ENCODE measurements at places on chromosomes 12 and 14. TPM values are rescaled to one million over a fixed set of nuclear protein-coding genes. Genes with fewer than 3 reads are reported as not detected.

DNA sequence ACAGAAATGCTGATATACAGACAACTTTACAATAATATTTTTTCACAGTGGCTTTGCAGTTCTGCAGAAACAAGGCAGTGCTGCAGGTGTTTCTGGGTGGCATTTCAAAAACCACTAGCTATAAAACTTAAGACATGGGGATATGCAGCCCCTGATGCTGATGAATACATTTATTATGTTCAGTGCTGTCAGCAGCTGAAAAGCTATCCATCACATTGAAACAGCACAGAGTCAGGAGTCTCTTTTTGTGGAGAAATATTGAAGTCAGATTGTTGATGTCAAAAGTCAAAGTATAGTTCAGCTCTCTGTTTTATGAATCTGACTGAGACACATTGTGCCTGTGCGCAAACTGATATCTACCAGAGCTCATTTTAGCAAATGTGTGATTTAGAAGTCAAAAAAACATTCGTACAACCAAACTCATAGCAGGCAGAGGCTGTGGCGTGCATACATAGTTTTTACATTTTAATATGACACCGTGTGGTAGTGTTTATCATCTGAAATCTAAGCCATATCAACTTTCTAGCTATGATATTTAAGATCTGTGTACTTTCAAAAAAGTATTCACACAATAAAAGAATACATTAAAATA is 467.6 kb downstream of the PRKD1 start:
- DNase-seq = no peak

GRCh38 chr14:29528889-29529288 is 398.8 kb downstream of the PRKD1 start:
- DNase-seq = no peak

DNA sequence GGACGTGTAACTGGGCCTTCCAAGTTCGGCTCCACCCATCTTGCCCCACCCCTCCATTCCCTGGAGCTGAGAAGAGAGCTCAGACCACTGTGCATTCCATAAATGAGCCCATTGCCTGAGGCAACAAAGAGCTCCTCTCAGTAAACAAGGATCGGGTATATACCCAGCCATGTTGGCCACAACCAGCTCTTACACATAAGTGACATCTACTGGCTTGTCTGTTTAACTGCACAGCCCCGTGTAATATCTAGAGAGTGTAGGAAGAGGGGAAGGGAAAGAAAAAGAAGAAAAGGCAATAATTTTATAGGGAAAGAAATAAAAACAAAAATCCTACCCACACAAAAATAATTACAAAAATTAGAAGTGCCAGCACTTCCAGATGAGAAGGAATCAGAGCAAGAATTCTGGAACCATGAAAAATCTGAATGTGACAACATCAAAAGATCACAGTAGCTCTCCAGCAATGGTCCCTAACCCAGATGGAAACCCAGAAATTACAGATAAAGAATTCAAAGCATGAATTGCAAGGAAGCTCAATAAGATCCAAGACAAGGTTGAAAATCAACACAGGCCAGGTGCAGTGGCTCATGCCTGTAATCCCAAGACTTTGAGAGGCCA is 308.1 kb downstream of the RPAP3 start:
- no peak for DNase-seq

- no peak for DNase-seq
Measured at GRCh38 chr12:104855599-104855998, 102.5 kb downstream of the SLC41A2 start.

GRCh38 chr14:106201376-106201775 is 675.0 kb downstream of the TMEM121 start:
- no peak for DNase-seq

DNA sequence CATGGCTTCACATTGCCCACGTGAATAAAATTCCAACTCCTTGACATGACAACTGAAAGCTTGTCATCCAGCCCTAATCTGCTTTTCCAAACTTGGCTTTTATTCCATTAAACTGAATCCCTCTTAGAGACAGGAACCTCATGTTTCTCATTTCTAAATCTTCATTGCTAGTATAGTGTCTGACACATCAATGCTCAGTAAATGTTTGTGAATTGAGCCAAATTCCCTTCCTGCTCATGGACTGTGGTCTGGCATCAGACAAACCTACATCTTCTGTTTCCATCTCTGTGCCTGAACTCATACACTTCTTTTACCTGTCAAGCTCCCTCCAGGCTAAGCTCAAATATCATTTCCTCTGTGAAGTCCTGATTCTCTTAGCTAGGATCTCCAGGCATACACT is 4.3 kb upstream of the FKBP11 start:
- no peak for DNase-seq

DNA sequence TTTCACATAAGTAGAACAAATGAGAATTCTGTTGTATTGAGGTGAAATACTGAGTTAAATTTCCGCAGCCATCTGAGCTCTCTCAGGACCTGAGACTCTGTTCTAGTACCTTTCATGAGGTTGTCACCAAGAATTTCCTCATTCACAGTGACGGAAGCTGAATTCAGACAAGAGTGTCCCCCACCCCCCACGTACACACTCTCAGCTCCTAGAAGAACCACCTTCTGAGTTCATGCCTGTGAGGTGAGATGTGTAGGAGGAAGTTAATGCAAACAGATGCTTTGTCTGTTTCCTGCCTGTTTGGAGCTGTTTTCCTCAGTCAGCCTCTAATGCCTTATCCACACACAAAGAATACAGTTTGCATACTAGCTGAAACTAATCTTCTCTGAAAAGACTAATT is 18.2 kb downstream of the BICDL1 start:
- no peak for DNase-seq

- DNase-seq = no peak
Measured at GRCh38 chr12:89856431-89856830, 147.8 kb upstream of the ATP2B1 start.

DNA sequence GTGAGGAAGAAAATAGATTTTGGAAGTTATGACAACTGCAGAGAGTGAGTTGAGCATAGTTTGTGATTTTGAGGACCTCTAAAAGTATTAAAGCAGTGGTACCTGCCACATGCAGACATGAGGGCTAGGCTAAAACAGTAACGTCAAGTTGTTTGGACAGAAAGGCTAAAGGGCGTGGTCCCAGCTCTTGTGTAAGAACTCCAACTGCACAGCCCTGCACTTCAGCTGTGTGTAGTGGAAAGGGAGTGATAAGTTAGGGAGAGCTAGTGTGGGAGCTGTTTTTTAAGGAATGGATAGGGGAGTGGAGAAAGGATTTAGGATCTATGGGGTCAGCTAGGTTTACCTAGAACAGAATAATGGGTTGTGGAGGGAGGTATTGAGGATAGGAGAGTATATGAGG is 39.5 kb downstream of the TESPA1 start:
- DNase-seq = no peak

- peak; percentile 94 for DNase-seq
Measured at GRCh38 chr14:76953311-76953945, 75.1 kb downstream of the IRF2BPL start.

DNA sequence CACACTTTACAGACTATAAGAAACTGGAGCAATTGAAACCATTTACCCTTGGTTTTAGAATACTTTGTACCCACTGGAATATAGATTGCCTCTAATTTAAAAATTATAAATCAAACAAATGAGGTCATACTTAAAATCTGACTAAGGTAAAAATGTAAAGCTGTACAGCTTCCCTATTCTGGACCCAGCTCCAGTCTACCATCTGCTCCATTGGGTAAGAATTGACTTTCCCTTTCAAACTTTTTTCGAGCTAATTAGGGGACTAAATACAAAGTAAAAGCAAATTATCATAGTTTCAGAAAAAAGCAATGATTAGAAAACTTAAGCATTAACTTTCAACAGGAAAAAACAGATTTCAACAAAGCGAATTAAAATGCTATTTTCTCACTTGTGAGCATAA is 4.3 kb downstream of the KRR1 start:
- no peak for DNase-seq

GRCh38 chr12:109645194-109645593 is 68.4 kb upstream of the FAM222A start:
- no peak for DNase-seq

DNA sequence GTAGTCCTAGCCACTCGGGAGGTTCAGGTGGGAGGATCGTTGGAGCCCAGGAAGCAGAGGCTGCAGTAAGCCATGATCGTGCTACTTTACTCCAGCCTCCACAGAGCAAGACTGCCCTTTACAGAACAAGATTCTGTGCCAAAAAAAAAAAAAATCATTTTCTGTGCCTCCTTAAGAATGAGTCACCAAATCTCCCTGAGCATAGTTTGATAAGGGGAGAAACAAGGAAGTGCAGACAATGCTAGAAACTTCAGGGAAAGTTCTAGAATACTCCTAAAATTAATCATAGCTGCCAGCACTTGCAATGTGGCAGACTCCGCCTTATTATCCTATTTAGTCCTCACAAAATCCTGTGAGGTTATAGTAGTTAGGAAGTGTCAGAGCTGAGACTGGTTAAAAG is 74.5 kb downstream of the KCNK10 start:
- no peak for DNase-seq

DNA sequence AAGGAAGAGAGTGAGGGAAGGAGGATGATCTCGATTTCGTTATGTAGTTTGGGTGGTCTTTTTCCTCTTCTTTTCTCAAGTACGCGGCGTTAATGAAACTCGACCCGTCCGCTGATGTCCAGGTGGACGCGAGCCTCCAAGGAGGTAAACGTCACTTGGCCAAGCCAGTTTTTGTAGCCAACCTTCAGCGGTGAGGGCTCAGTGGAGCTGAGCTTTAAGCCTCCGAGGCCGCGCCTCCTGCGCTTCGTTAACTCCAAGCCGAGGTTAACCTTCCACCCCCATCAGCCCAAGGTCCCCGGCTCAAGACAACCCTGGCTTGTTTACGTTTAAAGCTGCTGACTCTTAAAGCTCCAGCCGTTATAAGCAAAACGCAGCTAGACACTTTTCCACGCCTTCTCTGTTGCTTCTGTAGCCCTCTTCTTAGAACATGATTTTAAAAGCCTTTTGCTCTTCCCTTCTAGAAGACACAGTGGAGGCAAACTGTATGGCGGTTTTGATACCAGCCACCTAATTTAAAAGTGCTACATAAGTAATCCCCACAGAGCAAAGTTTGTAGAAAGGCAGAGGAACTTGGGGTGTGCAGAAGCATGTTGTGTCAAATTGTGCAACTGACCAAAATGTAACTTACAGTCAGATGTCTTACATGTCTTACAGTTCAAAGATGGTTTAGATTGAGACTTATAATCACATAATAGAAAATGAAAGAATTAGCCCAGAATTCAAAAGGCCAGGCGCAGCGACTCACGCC is 923 bp upstream of the ITPR2 start:
- DNase-seq = peak; percentile 82

DNA sequence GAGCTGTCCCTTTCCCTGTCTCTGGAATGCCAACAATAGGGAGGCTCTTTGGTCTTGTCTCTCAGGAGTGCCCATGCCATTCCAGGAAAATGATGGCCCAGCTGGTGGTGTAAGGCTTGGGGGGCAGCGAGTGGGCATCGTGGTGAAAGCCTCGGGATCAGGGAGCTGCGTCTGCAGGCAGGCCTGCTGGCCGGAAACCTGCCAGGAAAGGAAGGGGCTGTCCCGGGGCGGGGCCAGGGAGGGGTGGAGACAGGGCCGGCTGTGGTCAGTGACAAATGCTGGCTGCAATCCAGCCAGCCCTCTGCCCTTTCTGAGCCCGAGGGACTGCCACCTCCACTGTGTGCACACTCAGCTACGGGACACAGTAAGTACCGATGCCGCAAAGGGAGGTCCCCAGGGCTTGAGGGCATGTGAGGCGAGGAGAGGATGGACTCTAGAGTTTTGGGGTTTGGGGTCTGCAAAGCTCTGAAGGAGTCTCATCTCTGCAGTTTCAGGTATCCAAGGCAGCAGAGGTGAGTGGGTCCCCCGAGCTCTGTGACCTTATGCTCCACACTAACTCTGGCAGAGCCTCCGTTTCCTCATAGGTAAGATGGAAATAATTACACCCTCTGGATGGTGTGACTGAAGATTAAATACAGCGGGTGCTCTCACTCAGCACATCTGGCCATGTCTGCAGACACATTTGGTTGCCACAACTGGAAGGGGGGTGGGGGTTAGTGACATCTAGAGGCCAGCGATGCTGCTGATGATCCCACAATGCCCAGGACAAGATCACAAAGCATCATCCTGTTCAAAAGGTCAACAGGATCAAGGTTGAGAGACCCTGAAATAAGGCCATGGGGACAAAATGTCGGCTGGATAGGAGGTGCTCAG is at the start of gene SERPINA5:
TSS of gene SERPINA5 (plus strand) at position 300 of the 873 bp plus-strand sequence. CDS start 5,937 bp downstream, outside the sequence.
- peak; percentile 48 for DNase-seq

GRCh38 chr14:90836692-90837063 is 20.4 kb upstream of the TTC7B start:
- no peak for DNase-seq

DNA sequence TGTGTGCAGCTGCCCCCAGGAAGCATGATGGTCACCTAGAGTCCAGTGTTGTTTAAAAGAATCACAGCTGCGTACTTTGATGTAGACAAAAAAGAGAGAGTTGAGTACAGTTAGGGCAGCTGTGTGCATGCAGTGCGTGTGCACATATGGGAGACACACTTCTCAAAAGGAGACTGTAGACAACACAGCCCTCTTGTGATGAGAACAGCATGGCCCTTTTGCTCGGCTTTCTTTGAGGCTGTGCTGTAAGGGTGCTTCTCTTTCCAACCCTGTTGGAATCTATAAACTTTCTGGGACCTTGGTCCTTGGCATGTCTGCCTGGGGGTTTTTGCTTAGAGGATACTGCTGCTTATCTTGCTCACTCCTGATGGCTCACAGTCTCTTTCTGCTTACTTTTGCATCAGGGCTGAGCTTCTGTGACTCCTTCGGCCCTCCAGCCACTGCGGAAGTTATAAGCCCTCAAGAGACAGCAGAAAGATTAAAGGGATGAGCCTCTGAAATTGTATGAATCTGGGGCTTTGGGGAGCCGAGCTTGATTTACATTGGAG is 102.9 kb downstream of the DYRK2 start:
- DNase-seq = no peak

DNA sequence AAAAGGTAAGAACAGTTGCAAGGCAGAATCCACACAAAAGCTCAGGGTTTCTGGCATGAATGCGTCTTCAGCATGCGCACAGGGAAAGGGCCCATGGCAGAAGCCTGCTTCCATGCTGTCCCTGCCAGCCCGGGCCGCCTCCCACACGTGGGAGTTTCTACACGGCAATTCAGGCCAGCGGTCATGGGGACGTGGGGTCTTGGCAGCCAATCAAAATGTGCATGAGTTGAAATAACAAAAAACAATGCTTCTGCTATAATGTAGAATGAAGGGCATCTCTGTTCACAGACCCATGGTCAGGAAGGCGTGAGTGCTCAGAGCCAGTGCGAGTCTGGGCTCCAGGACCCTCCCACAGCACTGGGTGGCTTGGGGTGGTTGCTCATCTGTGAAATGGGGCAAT is 28.6 kb downstream of the AMN start:
- DNase-seq = no peak

Gene PTPRQ
- polyA plus RNA-seq = 3.1 TPM

Gene PRKD1
- 14.0 TPM for polyA plus RNA-seq

Gene C1S
- polyA plus RNA-seq = 81.2 TPM

Gene GPR65
- 0.62 TPM for polyA plus RNA-seq

Gene PRPH
- polyA plus RNA-seq = 0.71 TPM
